ENCODE measurements at places on chromosomes 7 and 10. TPM values are rescaled to one million over a fixed set of nuclear protein-coding genes. Genes with fewer than 3 reads are reported as not detected.

Gene C10orf95
- total RNA-seq, result 0.34 TPM

Gene FAM25A
- not detected for total RNA-seq

Gene IGFBP1
- 49.0 TPM for total RNA-seq

Gene TMEM236
- 0.09 TPM for total RNA-seq

Gene DUSP5
- 84.0 TPM for total RNA-seq

Gene AGBL3
- 1.2 TPM for total RNA-seq

Gene ANKRD2
- total RNA-seq, result 6.4 TPM
